ENCODE measurements at places on chromosomes 6 and 20. TPM values are rescaled to one million over a fixed set of nuclear protein-coding genes. Genes with fewer than 3 reads are reported as not detected.
A peak's percentile ranks its signal among the peaks of the same experiment; 100 is the strongest.

The DEFB112 gene
- total RNA-seq = not detected

GRCh38 chr6:12017263-12017662, 5.2 kb downstream of the HIVEP1 start:
- peak; percentile 42 for DNase-seq

DNA sequence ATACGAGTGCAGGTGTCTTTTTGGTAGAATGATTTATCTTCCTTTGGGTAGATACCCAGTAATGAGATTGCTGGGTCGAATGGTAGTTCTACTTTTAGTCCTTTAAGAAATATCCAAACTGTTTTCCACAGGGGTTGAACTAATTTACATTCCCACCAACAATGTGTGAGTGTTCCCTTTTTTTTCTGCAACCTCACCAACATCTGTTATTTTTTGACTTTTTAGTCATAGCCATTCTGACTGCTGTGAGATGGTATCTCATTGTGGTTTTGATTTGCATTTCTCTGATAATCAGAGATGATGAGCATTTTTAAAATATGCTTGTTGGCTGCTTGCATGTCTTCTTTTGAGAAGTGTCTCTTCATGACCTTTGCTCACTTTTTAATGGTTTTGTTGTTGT, 1.9 kb upstream of the ZNF831 start:
- peak; percentile 65 for DNase-seq

- DNase-seq = no peak
These were observed 156.1 kb upstream of the NOX3 start for GRCh38 chr6:155611742-155612141.

The KHDRBS2 gene
- total RNA-seq = 0.15 TPM

The RNF144B gene
- 5.2 TPM for total RNA-seq

GRCh38 chr6:99119109-99120031, 171.6 kb upstream of the FBXL4 start:
- peak; percentile 53 for DNase-seq

The AHI1 gene
- total RNA-seq = 40.3 TPM
